HTR-8/SVneo (cell line): ENCODE measurements at places on chromosomes 4 and X.
A peak's percentile ranks its signal among the peaks of the same experiment; 100 is the strongest.

GRCh38 chr4:183503497-183504063, 1.3 kb upstream of the ING2 start:
- peak; percentile 34 for DNase-seq

- no peak for DNase-seq
Measured at GRCh38 chr4:121376097-121376496, 4.7 kb downstream of the QRFPR start.

- DNase-seq = no peak
Measured at GRCh38 chrX:47458528-47458927, 24.5 kb downstream of the ZNF41 start.

DNA sequence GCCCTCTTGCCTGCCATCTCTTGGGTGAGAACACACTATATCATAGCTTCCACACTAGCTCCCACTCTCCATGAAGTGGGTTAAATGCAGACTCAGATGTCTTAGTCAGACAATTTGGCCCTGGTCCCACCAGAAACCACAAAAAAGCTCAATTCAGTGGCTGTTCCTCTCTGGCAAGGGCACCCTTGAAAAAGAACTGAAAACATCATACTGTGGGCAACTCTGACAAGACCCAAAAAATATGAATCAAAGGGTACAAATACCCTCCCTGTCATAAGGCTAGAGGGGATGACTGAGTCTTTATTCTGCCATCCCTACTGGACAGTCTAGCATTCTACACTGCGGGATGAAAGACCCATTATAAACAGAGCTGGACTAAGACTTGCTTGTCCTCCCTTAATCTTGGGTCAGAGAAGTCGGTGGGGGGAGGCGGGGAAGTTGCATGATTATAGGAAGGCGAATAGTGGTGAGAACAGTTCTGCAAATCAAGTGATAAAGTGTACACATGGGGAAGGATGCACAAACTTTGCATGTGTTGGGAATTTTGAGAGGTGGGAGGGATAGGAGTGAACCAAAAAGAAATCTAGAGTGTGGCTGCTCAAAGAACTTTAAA, 172.1 kb downstream of the OPHN1 start:
- DNase-seq = no peak

- no peak for DNase-seq
Measured at GRCh38 chr4:38105475-38106220, 145.4 kb downstream of the PTTG2 start.

- no peak for DNase-seq
Measured at GRCh38 chrX:24248042-24248441, 65.8 kb downstream of the SUPT20HL2 start.

- no peak for DNase-seq
Measured at GRCh38 chr4:140963883-140964282, 169.4 kb downstream of the RNF150 start.

DNA sequence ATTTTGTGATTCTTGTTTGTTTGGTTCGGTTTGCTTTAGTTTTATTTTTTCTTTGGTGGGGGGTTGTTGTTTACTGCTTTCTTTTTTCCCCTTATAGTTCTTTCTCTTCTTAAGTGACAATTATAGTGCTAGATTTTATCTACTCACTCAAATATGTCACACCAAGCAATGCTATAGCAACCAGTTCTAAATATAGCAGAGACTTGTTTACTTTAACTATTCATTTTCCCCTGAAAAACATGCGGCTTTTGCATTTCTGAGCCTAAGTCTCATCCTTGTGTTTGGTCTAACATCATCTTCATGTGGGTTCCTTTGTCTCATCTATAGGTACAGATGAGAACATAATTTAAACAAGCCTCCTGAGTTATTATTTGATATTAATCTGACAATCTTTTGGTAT, 676.6 kb downstream of the FAT4 start:
- DNase-seq = no peak

- no peak for DNase-seq
Measured at GRCh38 chr4:145388043-145388442, 93.6 kb upstream of the SMAD1 start.

DNA sequence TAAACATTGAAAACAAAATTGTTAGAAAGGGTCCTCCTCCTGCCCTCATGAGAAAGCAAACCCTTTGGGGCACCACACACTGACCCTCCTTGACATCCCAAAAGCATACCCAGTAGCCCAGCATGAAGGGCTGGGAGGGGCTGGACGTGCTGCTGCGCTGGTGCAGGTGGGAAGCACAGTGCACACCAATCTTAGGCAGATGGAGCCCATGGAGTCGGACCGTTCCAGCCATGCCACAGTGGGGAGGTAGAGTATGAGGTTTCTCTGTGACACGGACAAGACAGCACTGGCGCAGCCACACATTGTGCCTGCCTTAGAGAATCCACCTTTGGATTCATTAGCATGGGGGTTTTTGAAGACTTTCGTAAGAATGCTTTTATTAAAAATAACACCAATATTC, 544.2 kb upstream of the FRG1 start:
- DNase-seq = no peak

- no peak for DNase-seq
Measured at GRCh38 chrX:34810916-34811315, 131.7 kb upstream of the FAM47B start.

GRCh38 chr4:117770269-117771102, 263.8 kb upstream of the NDST3 start:
- DNase-seq = no peak

GRCh38 chrX:5708251-5708650, 520.4 kb downstream of the NLGN4X start:
- DNase-seq = no peak

DNA sequence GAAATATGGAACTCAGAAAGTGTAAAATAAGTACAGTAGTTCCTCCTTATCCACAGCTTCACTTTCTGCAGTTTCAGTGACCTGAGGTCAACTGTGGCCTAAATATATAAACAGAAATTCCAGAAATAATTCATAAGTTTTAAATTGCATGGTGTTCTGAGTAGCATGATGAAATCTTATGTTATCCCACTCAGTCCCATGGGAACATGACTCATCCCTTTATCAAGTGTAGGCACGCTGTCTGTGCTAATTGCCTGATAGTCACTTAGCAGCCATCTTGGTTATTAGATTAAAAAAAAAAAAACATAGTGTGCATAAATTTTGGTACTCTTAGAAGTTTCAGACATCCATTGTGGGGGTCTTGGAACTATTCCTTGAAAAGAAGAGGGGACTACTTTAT, 983.4 kb upstream of the ADGRL3 start:
- DNase-seq = peak; percentile 0

DNA sequence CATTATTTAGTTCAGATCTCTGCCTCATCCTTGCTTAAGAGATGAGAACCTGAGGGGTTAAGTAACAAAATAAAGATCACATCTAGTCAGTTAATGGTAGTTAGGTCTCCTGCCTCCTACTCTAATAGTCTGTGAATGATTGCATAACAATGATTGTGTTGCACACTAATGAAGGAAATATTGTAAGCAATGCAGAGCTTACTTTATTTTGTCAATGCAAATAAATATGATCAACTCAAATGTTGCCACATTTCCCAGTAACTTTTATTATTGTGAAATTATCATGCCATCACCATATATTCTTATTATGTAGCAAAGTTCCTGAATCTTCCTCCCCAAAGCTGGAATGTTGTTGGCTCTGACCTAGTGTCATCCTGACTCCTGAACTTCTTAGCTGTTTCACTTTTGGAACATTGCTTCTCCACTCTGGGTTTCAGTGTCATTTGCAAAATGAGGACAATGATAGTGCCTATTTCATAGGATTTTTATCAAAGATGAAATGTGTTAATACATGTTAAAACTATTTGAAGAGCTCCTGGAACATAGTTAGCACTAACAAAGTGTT, 17.0 kb upstream of the GABRA4 start:
- DNase-seq = no peak

GRCh38 chr4:40066651-40067050, 10.0 kb downstream of the N4BP2 start:
- no peak for DNase-seq

DNA sequence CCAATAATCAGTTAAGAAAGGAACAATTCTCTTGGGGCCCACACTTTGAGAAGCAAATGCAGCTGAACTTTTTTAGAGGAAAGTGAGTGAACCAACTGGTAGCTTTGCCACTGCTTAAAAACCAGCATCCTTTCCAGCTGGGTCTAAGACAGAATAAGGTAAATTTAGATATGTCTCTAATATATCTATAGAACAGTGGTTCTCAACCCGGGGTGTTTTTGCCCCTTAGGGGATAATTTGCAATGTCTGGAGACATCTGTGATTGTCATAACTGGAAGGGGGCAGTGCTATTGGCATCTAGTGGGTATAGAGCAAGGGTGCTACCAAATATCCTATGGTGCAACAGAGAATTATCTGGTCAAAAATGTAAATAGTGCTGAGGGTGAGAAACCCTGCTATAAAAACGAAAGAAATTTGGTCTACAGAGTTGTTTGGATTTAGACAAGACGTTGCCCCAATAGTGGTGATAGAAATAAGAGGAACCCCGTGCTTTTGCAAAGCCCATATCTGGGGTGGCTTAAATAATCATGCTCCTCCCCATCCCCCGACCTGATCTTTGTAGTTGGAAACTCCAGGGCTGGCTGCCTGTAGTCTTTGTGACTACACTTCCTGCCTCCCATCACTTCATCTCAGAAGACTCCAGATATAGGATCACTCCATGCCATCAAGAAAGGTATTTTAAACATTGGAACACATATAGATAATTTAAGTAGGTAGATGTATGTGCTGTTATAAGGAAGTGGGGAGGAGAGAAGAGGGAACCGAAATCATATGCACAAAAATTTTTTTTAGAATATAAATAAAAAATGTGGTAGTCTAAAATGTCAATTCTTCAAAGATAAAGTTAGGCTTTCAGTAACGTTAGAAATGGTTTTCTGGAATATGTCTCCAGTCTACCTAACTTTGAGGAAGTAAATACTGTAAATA, at the start of gene TLR7:
TSS of gene TLR7 (plus strand) at position 622 of the 927 bp plus-strand sequence. CDS start 507 bp downstream, outside the sequence.
- DNase-seq = no peak

GRCh38 chr4:183540410-183541009, 35.7 kb downstream of the ING2 start:
- no peak for DNase-seq

DNA sequence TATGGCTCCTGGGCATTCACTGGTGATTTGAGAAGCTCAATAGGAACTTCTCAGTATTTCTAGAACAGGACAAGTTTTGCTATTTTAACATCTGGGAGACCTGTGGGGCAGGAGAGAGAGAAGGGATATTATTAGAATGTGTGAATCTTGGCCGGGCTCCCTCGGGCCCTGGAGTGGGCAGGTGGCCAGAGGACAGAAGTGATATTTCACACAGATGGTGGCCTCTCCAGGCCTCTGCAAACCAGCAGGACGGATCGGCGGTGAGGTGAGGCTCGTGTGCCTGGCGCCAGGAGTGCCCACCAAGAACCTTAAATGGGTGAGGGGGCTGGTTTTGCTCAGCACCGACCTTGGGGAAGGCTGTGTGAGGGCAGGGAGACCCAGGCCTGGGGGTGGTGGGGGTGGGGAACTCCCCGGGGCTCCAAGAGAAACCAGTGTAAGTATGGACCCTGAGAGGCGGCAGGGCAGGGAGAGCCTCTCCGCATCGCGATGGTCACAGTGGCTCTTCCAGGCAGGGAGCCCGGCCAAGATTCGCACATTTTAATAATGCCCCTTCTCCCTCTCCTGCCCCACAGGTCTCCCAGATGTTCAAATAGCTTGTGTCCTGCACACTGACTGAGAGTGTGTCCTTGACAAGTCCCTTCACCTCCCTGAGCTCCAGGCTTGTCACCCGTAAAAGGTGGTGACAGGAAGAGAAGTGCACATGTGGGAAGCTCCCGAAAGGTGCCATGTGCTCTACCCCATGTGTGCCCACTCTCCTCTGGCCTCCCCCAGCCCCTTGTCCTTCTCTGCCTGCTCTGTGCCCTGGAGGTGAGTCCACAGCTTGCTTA, 64.9 kb downstream of the SORCS2 start:
- no peak for DNase-seq

DNA sequence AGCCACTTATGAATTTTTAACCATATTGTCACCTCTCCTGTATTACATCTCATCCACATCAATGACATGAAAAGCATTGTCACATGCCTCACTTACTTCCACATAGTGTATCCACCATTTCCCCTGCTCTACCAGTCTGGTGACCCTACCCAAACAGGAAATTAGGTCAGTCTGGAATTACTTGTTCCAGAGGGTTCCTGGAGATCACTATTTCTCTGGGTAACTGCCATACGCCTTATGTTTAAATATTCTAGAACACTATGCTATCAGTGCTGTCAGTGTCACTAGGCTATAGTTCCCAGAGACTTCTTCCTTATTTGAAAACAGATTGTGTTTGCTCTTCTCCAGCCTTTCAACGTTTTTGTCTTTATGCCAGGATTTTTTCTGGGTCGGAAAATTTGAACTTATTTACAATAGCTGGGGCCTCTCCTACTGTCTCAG, 15.0 kb downstream of the SRPX2 start:
- no peak for DNase-seq

DNA sequence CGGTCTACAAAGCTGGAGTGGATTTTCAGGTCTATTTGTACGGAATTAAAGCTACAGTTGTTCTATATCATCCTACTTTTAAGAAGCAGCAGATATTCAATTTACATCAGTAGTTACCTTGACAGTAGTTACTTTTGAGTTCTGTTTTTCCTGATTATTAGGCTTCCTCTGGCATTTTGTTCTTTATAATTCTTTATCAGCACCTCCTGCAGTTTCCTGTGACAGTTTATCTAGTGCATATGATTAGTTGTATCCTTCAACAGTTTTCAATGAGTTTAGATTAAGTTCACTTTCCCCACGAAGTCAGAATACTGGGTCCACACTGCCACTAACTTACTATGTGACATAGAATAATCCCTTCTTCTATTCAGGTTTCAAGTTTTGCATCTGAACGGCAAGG, 71.7 kb downstream of the IDS start:
- DNase-seq = no peak

DNA sequence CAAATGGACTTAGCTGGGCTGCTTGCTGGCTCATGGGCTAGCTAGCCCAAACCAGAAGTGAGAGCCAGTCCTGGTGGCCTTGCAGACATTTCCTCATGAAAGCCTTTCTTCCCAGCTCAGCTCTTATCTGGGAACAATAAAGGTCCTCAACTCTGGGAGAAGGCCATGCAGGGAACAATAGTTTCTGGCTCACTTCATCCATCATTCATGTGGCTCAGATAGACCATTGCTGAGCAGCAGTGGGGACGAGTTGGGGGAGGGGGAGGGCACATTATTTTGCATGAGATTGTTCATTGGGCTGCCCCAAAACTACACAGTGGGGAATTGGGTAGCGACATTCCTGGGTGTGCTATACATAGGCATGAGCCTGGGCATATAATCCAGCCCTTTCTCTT, 47.6 kb downstream of the NHSL2 start:
- DNase-seq = no peak

GRCh38 chr4:1449475-1449832, 43.2 kb upstream of the NKX1-1 start:
- DNase-seq = no peak
